Neural progenitor cell (in vitro differentiated cells): ENCODE measurements at places on chromosomes 6 and 20.

GRCh38 chr6:149001422-149001821 lies 254.6 kb downstream of the UST start:
- DNase-seq, result no peak

DNA sequence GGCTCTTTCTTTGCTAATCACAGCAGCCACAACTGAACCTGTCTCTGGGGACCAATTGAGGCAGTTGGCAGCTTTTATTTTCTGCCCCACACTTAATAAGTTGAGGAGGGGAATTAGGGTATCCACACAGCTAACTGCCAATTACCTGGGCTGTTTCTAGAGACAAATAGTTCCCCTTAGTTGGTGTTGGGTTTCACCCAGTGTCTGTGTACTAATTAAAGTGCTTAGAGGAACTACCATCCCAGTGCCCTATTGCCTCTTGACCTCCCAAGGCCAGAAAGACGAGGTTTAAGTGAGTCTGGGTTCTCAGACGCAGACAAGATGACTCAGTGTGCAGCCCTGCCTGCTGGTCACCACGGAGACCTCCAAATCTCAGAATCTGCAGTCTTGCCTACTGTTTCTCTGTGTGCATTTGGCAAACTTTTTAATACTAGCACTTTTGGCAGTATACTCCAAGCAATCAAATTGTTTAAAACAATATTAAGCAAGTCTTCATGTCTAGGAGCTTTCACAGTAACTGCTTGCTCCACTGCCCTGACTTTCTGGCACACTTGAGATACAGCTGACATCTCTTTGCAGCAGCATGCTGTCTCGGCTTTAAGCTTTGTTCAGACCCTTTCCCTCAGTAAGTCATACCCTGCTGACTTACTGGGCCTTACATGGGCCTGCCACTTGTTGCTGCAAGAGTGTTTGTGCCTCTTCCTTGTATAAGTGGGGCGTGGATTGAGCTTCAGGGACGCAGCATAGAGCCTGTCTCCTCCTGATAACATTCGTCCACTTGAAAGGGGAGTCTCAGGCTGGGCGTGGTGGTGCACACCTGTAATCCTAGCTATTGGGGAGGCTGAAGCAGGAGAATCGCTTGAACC lies 31.9 kb downstream of the STK35 start:
- peak; percentile 54 for DNase-seq

DNA sequence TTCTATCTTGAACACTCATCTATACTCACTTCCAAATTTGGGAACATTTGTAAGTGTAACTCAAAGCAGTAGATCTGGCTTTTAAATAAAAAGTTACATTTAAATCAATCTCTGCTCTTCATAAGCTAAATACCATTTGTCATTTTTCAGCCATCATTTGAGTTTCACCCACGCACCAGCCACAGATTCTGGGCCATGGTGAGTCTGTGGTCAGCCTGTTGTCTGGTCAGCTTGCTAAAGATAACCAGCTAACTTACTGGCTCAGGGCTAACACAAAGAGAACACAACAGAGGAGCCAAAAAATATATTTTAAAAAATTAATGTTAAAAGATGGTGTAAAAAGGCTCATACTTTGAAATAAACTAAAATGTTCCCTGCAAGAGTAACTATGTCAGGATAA lies 181.3 kb downstream of the KIF6 start:
- DNase-seq, result no peak

DNA sequence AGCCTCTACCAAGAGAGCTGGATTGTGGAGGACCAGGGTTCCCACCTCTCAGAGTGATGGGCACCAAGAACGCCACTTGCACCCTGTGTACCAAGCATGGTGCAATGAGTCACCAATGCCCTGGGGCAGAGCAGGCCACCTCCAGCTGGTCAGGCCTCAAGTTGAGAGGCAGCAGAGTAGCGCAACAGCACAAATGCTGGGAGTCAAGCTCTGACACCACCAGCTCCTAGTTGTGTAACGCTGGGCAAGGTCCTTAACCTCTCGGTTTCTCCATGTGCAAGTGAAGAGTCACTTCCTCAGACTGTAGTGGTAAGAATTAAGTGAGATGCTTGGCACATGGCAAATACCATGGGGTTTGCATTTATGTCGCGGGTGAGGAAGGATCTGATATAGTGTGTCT lies 25.6 kb downstream of the GFOD1 start:
- no peak for DNase-seq

GRCh38 chr6:44229376-44230033 lies 6.1 kb downstream of the SLC29A1 start:
- DNase-seq, result no peak

- DNase-seq, result no peak
Measured at GRCh38 chr6:43738267-43738676, 31.7 kb upstream of the VEGFA start.

DNA sequence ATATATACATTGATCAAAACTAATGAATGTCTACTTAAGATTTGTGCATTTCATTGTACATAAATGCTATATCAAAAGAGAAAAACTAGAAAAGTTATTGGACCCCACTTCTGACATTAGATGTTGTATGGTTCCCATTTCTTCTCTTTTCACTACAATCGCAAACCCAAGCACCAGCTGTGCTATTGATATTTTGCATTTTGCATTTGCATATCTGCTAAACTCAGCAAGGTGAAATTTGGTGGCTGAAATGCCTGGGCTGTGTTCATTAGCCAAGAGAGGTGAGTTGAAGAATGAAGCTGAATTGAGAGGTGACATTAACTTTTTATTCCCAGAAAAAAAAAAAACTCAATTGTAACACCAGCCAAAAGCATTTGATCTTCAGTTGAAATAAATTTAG lies 232.1 kb upstream of the TENT5A start:
- DNase-seq, result no peak

DNA sequence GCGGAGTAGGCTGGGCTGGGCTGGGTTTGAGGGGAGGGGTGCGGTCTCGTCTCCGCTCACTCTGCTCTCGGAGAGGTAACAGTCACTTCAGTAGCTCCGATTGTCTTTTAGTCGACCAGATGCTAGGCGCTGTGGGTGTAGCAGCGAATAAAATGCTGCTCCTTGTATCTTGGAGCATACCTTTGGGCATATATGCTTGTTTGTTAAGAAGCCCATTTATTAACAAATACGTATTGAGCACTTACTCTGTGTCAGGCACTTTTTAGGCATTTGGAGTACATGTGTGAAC lies 545 bp downstream of the ACTR5 start:
- DNase-seq, result no peak

DNA sequence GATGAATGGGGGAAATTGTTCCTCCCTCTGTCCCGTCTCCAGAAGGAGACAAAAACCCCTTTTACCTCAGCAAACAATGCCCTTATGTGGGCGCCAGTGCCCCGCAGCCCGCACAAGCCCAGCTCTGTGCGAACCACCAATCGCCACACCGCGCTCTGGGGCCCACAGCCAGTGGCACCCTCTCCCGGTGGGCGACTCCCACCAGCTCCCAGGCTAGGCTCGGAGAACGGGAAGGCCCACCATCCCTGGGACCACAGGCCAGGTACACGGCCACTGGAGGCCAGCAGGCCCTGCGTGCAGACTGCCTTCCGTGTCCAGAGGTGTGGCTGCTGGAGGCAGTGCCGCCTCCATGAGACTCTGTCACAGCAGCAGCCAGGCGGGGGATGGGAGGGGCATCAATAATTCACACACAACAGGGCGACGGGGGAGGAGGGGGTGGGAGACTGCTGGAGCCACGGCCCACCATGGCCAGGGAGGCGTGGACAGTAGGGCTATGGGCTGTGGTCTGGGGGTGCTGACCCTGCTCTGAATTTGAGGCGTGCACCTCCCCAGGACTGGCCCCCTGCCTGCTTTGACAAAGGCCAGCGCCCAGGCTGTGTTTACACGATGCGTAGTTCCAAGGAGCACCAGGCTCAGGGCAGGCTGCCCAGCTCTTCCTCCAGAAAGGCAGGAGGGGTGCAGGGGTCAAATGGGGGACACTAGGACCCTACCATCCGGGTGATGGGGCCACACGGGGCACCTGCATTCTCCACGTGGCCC lies 105.7 kb downstream of the ASXL1 start:
- DNase-seq, result peak; percentile 48

DNA sequence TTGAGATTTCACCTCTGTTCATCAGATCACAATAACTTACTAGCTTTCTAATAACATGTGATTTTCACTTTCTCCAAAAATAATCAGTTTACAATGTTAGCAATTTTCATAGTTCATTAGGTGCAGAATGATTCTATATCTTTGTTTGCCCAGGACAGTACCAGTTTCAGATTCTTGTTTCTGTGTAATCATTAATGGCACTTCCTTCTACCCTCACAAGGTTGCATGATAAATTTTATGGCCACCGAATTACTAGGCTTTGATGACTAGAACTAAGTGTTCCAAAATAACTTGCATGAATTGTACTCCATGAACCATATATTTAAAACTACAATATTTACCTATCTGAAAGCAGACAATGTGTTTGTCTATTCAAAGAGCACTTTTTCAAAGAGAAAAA lies 442.3 kb downstream of the EPHA7 start:
- DNase-seq, result no peak

DNA sequence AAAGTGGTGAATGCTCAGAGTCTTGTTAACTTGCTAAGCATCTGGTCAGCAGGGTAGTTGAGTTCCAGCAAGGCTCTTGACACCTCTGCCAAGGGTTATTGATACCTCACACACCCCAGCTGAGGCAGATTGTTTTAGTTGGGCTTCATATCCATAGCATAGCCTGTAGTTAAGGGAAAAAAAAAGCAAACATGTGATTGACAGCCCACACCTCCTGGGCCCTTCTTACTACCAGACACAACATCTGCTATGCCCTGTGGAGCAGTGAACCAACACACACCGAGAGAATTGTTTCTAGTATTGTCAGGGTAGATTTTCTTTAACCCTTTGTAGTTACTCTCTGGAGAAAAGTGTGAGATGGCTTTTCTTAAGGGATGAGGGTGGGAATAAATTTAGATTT lies 697.0 kb upstream of the POU3F2 start:
- DNase-seq, result peak; percentile 55

DNA sequence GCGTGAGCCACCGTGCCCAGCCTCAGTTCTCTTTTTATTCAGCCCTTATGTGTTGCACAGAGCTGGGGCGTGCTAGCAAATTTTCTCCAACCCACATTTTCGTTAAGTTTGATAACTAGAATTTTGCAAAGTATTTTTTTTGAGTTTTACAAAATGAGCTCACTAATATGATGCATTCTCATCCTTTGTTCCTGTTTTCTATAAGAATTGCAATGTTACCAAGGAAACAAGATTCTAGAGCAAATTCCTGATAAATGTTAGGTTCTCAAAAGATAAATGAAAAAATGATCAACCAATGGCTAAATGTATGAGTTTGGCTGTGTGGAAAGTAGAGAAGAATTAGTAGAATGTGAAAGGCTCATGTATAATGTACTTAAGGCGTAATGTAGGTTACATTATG lies 529.8 kb downstream of the MAFB start:
- DNase-seq, result no peak

DNA sequence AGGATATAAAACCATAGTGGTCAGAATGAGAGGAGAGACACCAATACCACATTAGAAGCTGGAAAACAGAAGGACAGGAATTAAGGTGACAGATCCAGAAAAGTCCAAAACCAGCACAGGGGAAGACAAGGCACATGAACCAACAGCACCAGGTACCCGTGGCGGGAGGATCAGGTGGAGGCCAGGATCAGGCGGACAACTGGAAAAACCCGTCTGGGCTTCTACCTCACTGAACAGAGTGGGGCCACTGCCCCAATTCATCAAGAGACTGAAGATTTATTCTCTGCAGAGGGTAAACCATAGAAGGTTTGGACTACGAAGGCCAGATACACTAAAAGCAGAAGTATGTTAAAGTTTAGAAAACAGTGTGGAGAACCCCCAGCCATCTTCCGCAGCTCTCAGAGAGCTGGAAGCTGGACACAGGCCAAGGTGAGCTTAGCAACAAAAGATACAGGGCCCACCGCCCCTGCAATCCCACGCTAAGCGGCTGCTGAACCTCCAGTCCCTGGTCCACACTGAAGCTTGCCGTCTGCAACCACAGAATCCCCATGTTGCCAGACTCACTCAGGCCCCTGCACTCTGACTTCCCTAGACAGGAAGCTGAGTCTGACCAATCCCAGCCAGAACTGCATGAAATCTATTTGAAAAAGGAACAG lies 29.9 kb downstream of the ABHD12 start:
- DNase-seq, result no peak

- no peak for DNase-seq
Measured at GRCh38 chr6:151196555-151196954, 43.2 kb upstream of the AKAP12 start.

DNA sequence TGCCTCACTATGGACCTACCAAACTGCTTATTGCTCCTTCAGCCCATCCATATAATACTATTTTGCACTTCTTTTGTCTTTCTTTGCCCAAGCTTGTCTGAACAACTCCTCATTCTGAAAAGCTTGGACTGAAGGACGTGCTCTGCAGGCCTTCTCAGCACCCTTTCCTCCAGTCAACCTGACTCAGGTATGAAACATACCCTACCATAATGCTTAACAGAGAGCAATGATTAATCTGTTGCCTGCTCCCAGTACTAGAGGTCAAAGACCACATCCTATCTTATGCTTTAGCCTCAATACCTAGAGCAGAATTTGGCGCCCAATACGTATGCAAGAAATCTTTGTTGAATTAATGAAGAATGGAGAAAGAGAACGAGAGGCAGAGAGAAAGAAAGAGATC lies 55.2 kb downstream of the ATXN1 start:
- DNase-seq, result no peak

- DNase-seq, result no peak
Measured at GRCh38 chr6:149033454-149033853, 284.1 kb upstream of the TAB2 start.

GRCh38 chr6:116287689-116288282 lies 8.1 kb upstream of the TSPYL1 start:
- peak; percentile 56 for DNase-seq

DNA sequence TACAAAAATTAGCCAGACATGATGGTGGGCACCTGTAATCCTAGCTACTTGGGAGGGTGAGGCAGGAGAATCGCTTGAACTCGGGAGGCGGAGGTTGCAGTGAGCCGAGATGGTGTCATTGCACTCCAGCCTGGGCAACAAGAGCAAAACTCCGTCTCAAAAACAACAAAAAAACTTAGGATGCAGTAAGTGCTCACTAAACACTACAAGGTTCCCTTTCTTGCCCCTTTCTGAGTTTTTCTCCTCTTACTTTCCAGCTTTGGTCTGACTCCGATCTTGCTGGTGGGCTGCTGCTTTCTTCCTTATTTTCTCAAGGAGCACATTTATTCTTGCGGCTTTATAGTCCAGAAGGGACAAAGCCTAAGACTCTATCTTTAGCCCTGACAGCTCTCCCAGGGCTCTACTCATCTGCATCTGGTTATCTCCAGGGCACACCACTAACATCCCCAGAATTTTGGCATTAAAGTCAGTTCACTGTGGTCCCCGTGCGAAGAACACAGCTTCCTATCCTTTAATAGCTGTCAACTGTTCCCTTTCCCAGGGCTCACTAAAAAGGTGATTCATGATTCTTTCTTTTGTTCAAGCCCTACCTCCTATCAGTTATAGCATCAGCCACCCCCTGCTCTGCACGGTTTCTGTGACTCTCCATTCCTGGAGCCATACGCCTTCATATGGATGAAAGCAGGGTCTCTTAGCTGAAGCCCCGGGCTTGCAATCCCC lies 17.1 kb upstream of the RPN2 start:
- DNase-seq, result no peak

GRCh38 chr20:63471002-63471716 lies 1.3 kb downstream of the KCNQ2 start:
- DNase-seq, result peak; percentile 55

GRCh38 chr6:3263096-3263495 lies 4.3 kb downstream of the PSMG4 start:
- no peak for DNase-seq

- no peak for DNase-seq
Measured at GRCh38 chr20:4304601-4305000, 289.2 kb upstream of the RNF24 start.
